ENCODE measurements at places on chromosomes 16 and 17. TPM values are rescaled to one million over a fixed set of nuclear protein-coding genes. Genes with fewer than 3 reads are reported as not detected.
A peak's percentile ranks its signal among the peaks of the same experiment; 100 is the strongest.

TBC1D3K gene
- not detected for total RNA-seq

NPIPB6 gene
- 0.42 TPM for total RNA-seq

EXOC3L1 gene
- 3.3 TPM for total RNA-seq

RAMP2 gene
- 2.9 TPM for total RNA-seq

CUEDC1 gene
- 2.6 TPM for total RNA-seq

TMED6 gene
- total RNA-seq = 10.6 TPM

TBC1D26 gene
- not detected for total RNA-seq

SLC38A8 gene
- 0.08 TPM for total RNA-seq

DNA sequence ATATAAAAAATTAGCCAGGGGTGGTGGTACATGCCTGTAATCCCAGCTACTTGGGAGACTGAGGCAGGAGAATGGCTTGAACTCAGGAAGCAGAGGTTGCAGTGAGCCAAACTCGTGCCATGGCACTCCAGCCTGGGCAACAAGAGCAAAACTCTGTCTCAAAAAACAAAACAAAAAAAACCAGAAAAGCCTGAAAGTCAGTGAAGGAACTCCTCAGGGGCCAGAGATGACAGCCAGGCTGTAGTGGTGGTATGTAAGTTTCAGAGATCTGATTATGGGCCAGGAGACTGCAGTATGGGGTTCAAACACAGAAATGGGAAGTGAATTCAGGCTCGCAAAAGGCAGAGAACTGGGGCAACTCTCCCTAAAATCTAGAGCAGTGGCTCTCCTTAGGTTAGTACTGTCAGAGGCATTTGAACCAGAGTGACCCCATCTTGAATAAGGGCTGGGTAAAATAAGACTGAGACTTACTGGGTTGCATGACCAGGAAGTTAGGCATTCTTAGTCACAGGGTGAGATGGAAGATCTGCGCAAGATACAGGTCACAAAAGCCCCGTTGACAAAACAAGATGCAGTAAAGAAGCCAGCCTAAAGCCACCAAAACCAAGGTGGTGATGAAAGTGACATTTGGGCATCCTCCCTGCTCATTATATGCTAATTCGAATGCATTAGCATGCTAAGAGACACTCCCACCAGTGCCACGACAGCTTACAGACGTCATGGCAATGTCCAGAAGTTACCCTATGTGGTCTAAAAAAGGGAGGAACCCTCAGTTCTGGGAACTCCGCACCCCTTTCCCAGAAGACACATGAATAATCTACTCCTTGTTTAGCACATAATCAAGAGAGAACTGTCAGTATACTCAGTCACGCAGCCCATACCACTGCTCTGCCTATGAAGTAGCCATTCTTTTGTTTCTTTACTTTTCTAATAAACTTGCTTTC is 120.2 kb upstream of the XYLT1 start:
- DNase-seq = no peak

- DNase-seq = no peak
These were observed 53.6 kb upstream of the SDK2 start for GRCh38 chr17:73697872-73698271.

DNA sequence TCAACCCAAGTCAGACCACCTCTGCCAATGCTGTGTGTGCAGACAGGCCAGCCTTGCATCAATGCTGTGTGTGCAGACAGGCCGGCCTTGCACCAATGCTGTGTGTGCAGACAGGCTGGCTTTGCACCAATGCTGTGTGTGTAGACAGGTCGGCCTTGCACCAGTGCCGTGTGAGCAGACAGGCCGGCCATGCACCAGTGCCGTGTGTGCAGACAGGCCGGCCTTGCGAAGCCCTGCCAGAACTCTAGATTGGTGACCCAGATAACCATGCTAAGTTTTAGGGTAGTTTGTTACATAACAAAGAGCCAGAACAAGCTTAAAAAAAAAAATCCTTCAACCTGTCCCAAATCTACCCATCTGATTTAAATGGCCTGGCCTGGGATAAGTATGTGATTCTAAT is 54.3 kb downstream of the ELAC2 start:
- DNase-seq = no peak

DNA sequence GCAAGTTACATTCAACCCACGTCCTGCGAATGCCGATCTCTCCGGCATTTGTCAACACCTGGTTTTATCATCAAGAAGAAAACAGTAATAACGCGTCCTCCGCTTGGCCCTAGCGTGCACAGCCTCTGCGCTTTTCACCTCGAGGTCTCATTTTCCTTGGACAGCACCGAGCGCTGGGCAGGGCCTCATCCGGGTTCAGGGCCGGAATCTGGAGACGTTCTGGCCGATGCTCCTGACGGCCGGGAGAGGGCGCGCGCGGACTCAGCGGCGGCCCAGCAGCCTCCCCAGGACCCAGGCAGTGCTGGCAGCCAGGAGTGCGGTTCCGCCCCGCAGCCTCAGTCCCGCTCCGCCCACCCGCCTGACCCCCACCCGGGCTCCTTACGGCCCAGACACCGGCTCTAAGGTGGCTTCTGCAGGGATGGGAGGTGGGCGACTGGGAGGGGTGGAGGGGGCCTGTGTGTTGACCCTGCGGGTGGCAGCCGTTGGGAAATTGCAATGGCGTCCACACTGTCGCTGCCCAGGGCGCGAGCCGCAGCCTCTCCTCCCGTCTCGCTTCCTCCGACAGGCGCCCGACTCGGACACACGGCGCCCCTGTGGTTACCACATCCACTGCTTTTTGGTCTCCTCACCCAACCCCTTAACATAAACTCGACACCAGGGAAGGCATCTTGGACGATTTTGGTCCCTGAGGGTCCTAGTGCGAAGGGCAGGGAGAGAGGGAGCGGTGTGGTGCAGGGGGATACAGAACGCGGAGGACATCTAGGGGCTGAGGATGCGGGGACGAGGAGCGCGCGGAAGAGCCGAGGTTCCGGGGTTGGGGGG is 7.4 kb upstream of the FLYWCH1 start:
- DNase-seq = peak; percentile 86

GRCh38 chr17:79404136-79404911 is 206.5 kb downstream of the RBFOX3 start:
- DNase-seq = no peak

DNA sequence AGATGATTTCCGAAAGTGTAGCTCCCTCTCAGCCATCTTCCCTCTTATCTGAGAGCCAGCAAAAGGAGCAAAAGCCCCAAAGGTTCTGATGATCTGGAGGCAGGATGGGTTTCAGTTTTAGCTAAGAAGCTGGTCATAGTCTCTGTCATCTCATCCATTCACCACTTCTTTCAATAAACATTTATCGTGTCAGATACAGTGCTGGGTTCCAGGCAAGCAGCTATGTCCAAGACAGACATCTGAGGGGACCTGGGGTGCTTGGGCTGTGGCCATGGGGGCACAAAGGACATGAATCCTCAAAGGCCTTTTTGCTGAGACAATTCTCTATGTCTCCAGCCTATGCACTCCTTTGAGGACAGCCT is 1.0 kb upstream of the ETV4 start:
- DNase-seq = no peak

- DNase-seq = no peak
These were observed 323.8 kb upstream of the TNRC6C start for GRCh38 chr17:77634710-77635109.

- DNase-seq = no peak
These were observed 21.3 kb upstream of the NAGS start for GRCh38 chr17:43983196-43983514.

- DNase-seq = no peak
These were observed 53.6 kb downstream of the TEX2 start for GRCh38 chr17:64209356-64209941.

DNA sequence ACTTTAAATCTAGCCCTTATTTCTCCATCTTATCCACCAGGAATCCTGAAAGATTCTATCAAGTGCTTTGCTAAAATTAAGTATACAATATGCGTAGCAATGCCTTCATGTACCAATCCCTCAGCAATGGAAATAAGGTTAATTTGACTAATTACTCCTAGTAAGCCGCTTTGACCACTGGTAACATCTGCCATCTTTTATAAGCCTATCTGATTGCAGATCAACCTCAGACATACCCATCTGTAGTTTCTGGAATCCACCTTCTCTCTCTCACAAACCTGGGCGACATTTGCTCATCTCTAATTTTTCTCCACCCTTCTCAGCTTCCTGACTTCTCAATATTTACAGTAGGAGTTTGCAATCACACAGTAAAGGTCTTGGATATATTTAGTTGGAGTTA is 138.8 kb upstream of the CRHR1 start:
- no peak for DNase-seq

- DNase-seq = no peak
These were observed 9.1 kb downstream of the MRM1 start for GRCh38 chr17:36610474-36610873.

- DNase-seq = no peak
These were observed 3.5 kb upstream of the UQCC4 start for GRCh38 chr16:1424028-1424427.

DNA sequence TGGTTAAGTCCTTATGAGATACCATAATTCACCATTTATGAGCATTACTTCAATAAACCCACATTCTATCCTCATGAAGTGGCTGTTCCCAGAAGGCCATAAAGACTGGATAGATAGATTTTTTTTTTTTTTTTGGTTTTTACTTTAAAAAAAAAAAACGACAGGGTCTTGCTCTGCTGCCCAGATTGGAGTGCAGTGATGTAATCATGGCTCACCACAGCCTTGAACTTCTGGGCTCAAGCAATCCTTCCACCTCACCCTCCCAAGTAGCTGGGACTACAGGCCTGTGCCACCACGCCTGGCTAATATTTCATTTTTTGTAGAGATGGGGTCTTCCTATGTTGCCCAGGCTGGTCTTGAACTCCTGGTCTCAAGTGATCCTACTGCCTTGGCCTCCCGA is 102.3 kb downstream of the XYLT1 start:
- no peak for DNase-seq

- no peak for DNase-seq
These were observed 22.5 kb upstream of the ADCY9 start for GRCh38 chr16:4138713-4139112.

GRCh38 chr16:56353054-56353921 is 72.1 kb downstream of the AMFR start:
- no peak for DNase-seq

DNA sequence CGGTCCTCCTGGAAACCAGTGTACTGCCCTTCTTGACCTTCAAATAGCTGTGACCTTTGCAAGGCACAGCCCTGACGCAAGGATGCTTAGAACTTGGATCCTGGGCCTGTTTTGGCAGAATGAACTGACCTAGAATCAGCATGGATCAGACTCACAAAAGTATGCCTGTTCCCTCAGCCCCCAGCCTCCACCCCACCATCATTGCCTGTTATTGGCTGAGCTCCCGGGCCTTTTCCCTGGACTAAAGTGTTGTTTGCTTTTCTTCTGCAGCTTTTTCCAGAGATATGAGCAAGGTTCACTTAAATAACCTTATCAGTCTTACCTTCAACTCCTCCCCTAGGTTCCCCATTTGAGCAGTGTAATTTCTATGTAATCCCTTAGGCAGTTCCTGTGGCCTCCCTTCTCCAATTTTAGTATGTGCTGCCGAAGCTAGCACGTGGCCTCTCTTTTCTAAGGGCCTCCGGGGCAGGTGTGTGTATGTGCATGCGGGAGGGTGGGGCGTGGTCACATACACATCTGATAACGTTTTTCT is 347.4 kb downstream of the MAF start:
- peak; percentile 52 for DNase-seq

GRCh38 chr17:29292071-29292991 is 1.6 kb downstream of the NUFIP2 start:
- DNase-seq = peak; percentile 70

GRCh38 chr16:15564604-15565339 is 78.2 kb downstream of the MARF1 start:
- no peak for DNase-seq

All from liver (tissue), 10 donors.